ENCODE measurements at places on chromosomes 4 and X. TPM values are rescaled to one million over a fixed set of nuclear protein-coding genes. Genes with fewer than 3 reads are reported as not detected.

- H3K27me3 ChIP-seq: no peaks in the 10 kb centered on the region
- peaks cover 7% of the 10 kb centered on the region for H3K4me1 ChIP-seq
- no peak overlapping the region for H3K27ac ChIP-seq
These were observed 942 bp upstream of the APLN start for GRCh38 chrX:129655547-129656249.

GRCh38 chr4:162457071-162457865 is 293.5 kb upstream of the FSTL5 start:
- H3K27ac ChIP-seq: no peak overlapping the region
- H3K4me1 ChIP-seq: no peaks in the 10 kb centered on the region
- no peak overlapping the region for H3K4me3 ChIP-seq
- no peaks in the 10 kb centered on the region for H3K27me3 ChIP-seq
- no peaks in the 10 kb centered on the region for H3K36me3 ChIP-seq

ZCCHC18 gene
- 1.4 TPM for total RNA-seq

FRG2 gene
- total RNA-seq: not detected

UCP1 gene
- not detected for total RNA-seq
